Ovary (tissue), 10 donors: ENCODE measurements at places on chromosomes 5 and 9.

DNA sequence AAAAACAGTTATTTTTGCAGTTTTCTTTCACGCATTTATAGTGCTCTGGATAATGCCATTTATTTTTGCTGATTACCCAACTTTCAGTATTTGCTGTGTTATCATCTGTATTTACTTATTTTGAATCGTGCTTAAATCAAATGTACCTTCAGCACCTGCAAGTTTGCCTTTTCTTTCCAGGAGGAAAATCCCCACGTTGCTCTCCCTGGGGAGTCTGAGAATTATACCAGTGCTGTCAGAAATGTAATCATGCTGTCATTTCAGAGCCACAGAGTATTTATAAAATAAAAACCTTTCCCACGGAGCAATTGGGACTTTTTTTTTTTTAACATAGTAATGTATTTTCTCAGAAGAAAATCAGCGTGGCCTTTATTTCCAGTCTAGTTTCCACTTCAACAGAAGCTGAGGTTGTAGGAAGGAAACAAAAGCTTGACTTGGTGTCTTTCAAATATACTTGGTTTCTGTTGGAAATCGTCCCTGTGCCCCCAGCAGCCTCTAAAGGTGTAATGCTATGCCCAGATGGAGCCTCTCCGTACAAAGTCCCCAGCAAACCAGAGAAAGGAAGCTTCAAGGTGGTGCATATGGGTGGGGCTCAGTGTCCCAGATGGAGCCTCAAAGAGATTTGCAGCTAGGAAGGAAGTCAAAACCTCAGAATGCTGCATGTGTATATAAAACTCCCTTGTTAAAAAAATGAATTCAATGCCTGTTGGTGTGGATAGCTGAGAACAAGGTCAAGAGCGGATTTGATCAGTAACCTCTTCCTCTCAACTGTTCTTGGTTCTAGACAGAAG, 2.1 kb downstream of the GPR150 start:
- no peak for DNase-seq

GRCh38 chr5:14225173-14225834, 82.2 kb downstream of the TRIO start:
- no peak for DNase-seq

- no peak for DNase-seq
These were observed 36.4 kb upstream of the SMC5 start for GRCh38 chr9:70222354-70222753.

DNA sequence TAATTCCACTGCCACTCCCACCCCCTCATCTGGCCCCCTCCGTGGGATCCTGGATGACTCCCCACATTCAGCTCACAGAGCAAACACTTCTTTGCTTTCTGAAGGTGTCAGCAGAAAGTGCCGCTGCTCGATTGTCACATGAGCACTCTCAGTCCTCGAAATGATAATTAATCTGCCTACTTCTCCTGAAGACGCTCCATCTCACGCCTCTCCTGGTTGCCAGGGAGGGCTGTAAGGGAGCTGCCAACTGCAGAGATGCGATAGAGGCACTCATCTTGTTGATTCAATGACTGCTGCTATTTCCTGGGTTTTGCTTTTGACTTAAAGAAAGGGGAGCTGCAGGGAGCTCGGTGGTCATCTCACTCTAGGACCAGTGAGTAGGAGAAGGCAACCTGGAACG, 206.5 kb downstream of the DAB2IP start:
- no peak for DNase-seq

- no peak for DNase-seq
These were observed 50.5 kb downstream of the SPTLC1 start for GRCh38 chr9:92064711-92065110.

DNA sequence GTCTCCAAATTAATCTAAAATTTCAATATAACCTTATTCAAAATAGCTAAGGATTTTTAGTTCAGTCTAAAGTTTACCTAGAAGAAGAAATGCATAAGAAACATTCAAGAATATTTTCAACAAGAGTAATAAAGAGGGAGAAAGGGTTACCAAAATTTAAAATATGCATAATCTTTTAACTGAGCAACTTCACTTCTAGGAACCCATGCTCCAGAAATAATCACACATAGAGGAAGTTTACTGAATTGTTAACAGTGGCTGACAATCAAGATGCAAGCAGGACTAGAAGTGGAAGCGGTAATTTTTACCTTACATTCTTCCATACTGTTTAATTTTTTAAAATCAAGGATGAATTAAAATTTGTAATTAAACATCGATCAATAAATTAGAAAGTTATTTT, 1.9 kb downstream of the PJA2 start:
- no peak for DNase-seq

GRCh38 chr9:77751341-77752091, 103.4 kb upstream of the GNA14 start:
- DNase-seq: peak; percentile 36

DNA sequence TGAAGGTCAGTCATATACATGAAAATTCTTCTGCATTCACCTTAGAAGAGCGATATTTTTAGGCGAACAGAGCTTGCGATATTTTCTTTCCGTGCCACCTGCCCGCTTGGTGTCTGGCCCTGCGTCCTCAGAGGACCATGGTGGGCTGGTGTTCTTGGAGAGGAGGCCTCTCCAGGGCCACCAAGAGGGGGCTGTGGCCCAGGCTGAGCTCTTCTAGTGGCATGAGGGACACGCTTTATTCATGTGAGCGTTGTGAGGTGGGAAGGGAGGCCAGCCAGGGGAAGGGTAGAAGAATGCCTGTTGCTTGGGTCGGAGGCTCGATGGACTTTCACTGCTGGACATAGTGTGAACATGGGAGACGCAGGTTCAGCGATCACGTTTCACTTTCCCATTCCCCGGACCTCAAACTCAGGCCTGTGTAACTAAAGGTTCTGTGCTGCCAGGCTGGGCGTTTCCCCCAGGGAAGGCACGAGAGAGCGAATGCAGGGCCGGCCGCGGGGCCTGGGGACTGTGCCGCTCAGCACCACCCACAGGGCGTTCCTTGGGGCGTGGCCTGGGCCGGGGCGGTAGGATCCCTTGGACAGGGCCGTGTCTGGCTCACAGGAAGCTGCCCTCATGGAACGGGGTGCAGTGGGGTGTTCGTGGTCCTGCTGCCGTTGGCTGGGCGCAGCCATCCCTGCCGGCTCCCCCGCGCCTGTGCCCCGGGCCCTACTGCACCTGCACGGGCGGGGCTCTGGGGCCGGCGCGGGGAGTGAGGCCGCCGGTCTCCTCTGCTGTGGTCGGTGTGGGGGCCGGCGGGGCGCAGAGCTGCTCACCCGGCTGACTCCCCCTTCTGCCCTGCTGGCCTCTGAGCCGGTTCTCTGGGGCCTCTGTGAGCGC, 40.7 kb upstream of the CLPTM1L start:
- DNase-seq: peak; percentile 85

DNA sequence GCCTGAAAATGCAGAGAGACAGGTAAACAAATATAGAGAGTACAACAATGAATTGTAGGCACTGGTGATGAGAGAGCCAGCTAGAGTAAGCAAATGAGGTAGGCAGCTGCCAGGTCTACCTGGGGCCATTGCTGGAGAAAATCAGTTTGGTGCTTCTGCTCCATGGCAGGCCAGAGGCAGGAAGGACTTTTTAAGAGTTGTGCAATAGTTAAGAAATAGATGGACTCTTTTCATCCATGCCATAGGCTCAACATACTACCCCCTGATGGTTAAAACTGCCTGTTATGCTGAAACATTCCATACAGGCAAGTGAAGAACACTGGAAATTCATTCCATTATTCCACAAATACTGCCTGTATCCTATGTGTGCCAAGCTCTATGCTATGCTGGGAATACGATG, 86.5 kb upstream of the CCDC112 start:
- DNase-seq: no peak

DNA sequence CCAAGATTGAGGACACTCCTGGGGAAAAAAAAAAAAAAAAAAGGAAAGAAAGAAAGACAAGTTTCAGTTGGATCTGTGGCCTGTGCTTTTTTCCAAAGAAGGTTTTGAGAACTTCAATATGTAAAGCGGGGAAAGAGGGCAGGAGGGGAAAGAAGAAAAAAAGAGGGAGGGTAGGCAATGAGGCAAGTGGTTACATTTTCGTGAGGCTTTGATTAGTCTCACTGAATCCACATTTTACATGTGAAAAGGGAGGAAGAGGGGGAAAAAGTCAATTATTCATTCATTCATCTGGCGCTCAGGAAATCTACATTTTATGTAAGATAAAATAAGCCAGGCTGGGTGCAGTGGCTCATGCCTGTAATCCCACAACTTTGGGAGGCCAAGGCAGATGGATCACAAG, 315.2 kb upstream of the PAPPA start:
- no peak for DNase-seq

GRCh38 chr5:1942158-1942557, 59.4 kb upstream of the IRX4 start:
- no peak for DNase-seq

DNA sequence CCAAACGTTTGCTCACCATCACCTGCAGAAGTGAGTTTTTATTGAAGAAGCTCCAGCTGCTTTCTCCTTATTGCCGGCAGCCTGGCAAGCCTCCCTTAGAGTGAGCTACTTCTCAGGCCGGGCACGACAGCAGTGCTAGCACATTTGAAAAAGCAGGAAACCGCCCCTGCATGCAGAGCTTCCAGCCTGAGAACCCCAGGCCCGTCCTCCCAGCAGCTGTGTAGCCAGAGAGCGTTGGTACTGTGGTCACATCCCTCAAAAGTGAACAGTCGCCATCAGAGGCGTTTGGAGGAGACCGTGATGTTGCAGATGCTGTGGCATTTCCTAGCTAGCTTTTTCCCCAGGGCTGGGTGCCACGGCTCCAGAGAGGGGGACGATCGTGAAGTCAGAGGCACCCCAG, 23.5 kb downstream of the SLC25A25 start:
- DNase-seq: no peak

DNA sequence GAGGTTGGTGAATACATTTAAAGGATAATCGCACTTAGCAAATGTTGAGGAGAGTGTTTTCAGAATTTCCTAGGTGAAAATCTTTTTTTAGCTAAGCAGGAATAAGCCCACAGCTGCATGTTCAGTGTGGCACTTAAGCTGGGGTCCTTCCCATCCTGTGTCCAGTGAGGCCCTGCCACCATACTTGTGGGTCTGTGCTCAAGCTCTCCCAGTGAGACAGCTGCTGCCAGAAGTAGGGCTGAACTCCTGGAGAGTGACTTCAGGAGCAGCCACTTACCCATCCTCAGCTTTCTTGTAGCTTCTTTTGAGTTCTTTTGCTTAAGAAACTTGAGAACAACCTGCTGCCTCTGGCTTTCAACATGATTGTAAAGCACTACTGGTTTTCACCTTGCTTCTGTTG, 110.0 kb upstream of the DHFR start:
- no peak for DNase-seq

GRCh38 chr5:142587354-142587965, 98.4 kb downstream of the FGF1 start:
- no peak for DNase-seq

DNA sequence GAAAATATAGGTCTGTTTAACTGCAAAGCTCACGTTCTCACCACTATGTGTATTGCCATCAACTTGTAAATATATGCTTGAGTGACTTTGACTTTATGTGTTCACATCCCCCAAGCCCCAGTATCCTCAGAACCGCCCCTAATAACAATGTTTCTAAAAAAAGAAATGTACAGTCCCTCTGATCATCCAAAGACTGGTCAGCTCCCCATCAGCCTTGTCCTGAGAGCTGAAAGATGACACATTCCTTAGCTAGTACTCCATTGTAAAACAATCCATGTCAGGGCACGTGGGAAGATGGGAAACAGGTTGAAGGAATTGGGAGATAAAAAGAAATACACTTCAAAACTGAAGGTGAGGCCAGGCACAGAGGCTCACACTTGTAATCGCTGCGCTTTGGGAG, 279.4 kb upstream of the WWC1 start:
- no peak for DNase-seq

DNA sequence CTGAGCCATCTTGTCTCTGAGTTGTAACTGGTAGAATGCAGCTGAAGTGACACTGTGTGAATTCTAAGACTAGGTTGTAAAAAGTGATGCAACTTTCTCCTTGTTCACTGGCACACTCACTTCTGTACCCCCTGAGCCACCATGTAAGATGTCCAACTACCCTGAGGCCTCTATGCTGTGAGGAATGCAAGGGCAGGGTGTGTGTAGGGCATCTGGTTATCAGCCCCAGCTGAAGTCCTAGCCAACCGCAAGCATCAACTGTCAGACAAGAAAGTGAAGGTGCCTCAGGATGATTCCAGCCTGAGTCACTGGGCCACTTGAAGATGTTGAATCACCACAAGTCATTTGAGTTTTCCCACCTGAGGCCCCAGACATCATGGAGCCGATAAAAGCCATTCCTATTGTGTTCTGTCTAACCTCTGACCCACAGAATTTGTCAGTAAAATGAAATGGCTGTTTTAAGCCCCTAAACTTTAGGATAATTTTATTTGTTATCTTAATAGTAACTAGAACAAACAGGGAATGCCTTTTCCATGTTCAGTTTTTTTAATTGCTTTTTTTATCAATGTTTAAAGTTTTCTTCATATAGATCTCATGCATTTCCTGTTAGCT, 18.7 kb upstream of the RHOBTB3 start:
- DNase-seq: no peak

- no peak for DNase-seq
These were observed 16.3 kb upstream of the PRR16 start for GRCh38 chr5:120447706-120448239.

DNA sequence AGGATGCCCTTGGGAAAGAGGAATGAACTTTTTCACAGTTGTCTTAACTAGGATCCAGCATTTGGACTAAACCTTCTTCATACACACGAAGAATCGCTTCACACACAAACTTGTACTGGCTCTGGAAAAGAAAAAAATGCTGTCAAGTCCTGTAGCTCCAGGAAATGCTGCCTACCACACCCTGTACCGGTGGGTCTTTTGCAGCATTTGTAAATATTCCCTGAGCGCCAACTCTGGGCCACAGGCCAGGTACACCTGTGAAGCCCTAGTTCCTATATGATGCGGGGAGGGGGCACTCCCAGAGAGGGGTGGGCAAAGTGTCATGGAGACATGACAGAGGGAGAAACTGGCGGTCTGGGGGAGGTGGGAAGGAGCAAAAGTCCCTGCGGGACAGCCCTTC, 58.7 kb upstream of the EPB41L4B start:
- no peak for DNase-seq

DNA sequence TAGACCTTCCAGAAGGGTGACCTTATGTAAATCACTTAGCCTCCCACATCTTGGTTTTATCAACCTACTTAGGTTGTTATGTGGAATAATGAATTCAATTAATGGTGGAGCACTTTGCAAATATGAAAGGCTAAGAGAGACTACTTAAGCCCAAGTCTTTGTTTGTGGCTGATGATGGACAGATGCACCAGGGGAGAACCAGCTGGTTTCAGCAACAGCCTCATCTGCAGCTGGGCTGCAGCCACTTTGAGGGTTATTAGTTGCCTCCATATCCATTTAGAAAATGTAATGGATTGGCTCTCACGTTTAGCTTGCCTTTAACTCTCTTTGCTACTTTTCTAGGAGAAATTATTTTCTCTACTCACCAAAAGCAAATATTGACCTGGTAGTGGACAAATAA, 146.6 kb downstream of the ESM1 start:
- no peak for DNase-seq

DNA sequence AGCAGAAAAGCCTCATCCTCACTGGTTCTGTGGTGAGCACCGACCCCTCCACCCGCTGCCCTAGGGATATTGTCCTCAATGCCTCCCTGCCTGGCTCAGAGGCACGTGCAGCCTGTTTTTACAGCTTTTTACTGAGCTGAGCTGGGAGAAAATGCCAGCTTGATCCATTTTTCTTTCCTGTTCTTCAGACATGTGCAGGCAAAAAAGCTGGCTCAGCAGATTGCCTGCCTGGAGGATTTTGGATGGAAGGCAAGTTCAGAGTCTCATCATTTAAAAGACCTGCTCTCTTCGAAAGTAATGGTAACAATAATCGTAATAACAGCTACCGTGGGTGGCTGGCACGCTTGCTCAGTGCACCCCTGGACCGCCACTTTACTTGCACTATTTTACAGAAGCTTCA, 135.0 kb upstream of the SMIM23 start:
- DNase-seq: no peak

GRCh38 chr5:33370466-33370859, 70.3 kb upstream of the TARS1 start:
- DNase-seq: no peak
